Natural killer cell treated with Interleukin-12 subunit alpha and Interleukin-12 subunit beta and Interleukin-15 and Interleukin-18, amount 100 ng/mL, for 72 hours (primary cell): ENCODE measurements at places on chromosomes 3 and 15. TPM values are rescaled to one million over a fixed set of nuclear protein-coding genes. Genes with fewer than 3 reads are reported as not detected.
A peak's percentile ranks its signal among the peaks of the same experiment; 100 is the strongest.

DNA sequence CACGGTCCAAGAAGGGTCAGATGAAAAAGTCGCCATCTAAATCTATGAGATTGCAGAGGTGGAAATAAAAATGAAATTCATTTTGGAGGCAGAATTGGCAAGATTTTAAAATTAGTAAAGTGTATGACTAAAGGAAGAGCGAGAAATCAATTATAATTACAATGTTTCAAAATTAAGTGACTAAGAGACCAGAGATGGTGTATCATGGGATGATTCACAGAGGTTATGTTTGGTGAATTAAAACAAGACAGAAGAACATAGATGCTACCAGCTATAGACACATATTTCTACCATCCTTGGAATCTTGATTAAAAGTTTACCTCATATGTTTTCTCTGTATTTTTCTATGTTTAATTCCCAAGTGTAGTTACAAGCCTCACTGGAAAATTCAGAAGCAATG is 308.9 kb upstream of the DNAJC19 start:
- H3K4me3 ChIP-seq = no peak overlapping the region
- H3K4me1 ChIP-seq = no peaks in the 10 kb centered on the region
- no peaks in the 10 kb centered on the region for H3K36me3 ChIP-seq
- no peak overlapping the region for H3K27ac ChIP-seq
- DNase-seq = no peak

GRCh38 chr3:3800080-3800455 is 837 bp downstream of the LRRN1 start:
- H3K4me1 ChIP-seq = peaks cover 10% of the 10 kb centered on the region
- DNase-seq = no peak
- no peak overlapping the region for H3K27ac ChIP-seq
- peaks cover 44% of the 10 kb centered on the region for H3K27me3 ChIP-seq
- peaks cover 8% of the 10 kb centered on the region for H3K36me3 ChIP-seq

DNA sequence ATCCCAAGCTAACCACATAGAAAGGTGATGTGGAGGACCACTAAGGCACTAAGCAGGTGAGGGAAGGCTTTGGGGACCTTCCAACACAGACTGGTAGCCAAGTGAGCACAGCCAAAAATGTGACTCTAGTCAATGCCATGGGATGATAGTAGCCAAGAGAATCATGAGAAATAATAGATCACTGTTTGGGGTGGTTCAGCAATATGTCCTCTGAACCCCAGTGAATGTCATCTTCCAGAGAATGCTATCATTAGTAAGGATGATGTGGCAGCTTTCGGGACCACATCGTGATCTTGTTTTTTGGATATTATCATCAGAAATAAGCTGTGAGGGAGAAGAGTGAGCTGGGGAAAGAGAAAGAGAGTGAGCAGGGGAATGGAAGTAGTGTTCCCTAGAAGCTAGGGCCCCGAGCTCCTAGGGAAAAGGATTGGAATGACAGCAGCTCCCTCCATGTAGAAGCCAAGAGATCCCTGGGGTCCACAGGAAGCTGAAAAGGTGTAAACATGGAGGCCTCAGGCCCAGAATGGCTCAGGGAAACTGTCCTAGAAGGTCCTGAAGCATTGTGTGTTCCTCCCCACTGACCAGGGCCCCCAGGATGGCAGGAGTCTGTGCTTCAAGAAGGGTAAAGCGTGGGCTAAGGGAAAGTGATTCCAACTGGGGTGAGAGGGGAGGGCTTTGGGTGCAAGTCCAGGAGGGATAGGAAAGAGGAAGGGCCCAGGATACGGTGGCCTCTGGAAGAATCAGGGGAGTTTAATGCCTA is 56.6 kb upstream of the KLF13 start:
- H3K4me1 ChIP-seq = peaks cover 49% of the 10 kb centered on the region
- H3K36me3 ChIP-seq = no peaks in the 10 kb centered on the region
- DNase-seq = no peak
- no peaks in the 10 kb centered on the region for H3K27me3 ChIP-seq
- H3K4me3 ChIP-seq = no peak overlapping the region

DNA sequence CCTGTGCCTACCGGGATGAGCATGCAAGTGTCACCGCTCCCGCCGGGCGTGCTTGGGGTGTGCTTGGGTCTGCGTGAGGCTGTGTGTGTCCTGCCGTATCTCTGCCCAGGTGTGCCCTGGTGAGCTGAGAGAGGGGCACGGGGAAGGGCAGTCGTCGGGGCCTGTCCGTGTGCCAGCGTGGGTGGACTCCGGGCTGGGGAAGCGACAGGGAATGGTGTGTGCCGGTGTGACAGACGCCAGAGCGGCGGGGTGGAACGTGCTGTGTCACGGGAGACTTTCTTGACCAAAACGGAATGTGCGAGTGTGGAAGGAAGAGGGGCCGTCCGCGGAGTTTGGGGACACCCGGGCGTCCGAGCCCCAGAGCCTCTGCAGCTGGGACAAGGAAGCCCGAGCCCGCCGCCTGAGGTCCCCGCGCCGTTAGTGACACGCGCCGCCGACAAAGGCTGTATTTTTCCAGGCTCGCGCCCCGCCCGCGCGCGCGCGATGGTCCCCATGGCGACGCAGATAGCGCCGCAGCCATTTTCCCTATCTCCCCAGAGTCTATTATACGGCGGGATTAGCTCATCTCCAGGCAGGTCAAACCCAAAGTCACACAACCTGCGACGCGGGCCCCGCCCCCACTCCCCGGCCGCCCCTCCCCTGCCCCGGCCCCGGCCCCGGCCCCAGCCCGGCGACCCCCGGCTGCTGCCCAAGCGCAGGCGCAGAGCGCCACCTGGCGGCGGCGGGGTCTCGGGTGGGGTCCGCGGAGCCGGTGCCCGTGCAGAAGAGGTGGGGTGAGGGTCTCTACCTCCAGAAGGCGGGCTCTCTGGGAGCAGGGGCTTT is 4.5 kb upstream of the GATA2 start:
- no peaks in the 10 kb centered on the region for H3K36me3 ChIP-seq
- DNase-seq = no peak
- peaks cover 43% of the 10 kb centered on the region for H3K27me3 ChIP-seq
- peaks cover 4% of the 10 kb centered on the region for H3K4me1 ChIP-seq
- peak overlapping the region; percentile 67 for H3K4me3 ChIP-seq

DNA sequence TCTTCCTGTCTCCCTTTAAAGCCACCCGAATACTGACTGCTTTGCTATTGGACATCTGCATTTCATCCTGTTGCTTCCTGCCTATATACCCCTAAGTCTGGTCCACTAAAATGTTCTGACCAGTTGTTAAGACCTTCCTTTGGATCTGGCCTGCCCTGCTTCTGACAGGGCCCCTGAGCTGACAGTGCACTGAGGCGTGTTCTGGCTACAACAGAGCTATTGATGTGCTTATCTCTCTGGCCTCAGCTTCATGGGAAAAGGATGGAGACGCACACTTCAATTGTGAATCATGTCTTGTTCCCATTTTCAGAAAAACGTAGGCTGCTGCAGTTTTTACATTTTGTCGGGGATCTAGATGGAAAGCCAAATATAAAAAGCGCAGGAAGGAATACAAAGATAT is 7.1 kb upstream of the P3H2 start:
- no peak overlapping the region for H3K27ac ChIP-seq
- DNase-seq = no peak
- no peaks in the 10 kb centered on the region for H3K4me1 ChIP-seq
- peaks cover 11% of the 10 kb centered on the region for H3K27me3 ChIP-seq
- no peaks in the 10 kb centered on the region for H3K36me3 ChIP-seq

- H3K4me1 ChIP-seq = no peaks in the 10 kb centered on the region
- H3K36me3 ChIP-seq = no peaks in the 10 kb centered on the region
- no peak for DNase-seq
- peaks cover 6% of the 10 kb centered on the region for H3K27me3 ChIP-seq
- no peak overlapping the region for H3K4me3 ChIP-seq
- H3K27ac ChIP-seq = no peak overlapping the region
Measured at GRCh38 chr3:55659701-55660100, 172.6 kb upstream of the WNT5A start.

DNA sequence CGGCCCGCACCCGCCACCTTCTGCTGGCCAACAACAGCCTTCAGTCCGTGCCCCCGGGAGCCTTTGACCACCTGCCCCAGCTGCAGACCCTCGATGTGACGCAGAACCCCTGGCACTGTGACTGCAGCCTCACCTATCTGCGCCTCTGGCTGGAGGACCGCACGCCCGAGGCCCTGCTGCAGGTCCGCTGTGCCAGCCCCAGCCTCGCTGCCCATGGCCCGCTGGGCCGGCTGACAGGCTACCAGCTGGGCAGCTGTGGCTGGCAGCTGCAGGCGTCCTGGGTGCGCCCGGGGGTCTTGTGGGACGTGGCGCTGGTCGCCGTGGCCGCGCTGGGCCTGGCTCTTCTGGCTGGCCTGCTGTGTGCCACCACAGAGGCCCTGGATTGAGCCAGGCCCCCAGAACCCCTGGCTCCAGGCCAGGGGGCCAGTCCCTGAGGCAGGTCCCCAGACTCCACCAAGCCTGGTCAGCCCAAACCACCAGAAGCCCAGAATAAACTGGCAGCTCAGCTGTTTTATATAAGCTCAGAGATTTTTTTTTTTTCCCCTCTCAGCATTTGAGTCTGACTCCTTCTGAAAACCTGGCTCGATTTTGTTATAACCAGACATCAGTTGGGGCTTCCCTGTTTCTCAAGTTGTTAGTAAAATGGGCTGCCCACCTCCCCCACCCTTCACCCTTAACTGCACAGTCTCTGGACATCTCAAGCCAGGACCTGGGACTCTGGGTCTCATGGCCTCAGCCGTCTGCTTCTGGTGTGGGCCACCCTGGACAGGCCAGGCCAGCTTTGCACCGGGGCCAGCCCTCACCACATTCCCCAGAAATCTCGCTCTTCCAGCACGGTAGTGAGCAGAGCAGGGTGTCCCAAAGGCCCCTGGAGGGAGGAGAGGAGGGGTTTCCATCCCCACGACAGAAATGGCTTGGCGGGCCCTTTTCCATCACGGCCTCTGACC is 1.6 kb downstream of the GP9 start:
- H3K4me1 ChIP-seq = no peaks in the 10 kb centered on the region
- no peak for DNase-seq
- H3K36me3 ChIP-seq = no peaks in the 10 kb centered on the region

DNA sequence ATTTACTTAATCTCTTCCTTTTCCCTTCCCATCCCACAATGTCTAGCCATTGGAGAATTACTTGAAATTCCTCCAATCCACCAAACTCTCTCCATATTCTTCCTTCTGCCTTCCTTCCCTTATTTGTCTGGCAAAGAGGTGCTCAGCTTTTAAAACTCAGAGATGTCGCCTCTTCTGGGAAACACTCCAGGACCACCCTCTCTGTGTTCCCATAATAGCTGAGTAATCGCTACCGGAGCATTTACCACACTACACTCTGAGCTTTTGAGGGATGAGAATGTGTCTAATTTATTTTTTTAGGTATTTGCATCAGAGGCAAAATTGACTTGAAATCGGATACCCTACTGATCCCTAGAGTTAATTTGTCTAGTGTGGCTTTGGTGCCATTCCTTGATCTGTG is 245.7 kb upstream of the TPRG1 start:
- no peaks in the 10 kb centered on the region for H3K4me1 ChIP-seq
- no peak overlapping the region for H3K4me3 ChIP-seq
- no peaks in the 10 kb centered on the region for H3K27me3 ChIP-seq
- H3K27ac ChIP-seq = peak overlapping the region; percentile 24
- DNase-seq = no peak

GRCh38 chr15:60006203-60006862 is 2.2 kb downstream of the FOXB1 start:
- H3K4me3 ChIP-seq = peak overlapping the region; percentile 93
- DNase-seq = no peak
- H3K27me3 ChIP-seq = peaks cover 77% of the 10 kb centered on the region
- H3K36me3 ChIP-seq = peaks cover 16% of the 10 kb centered on the region
- H3K27ac ChIP-seq = peak overlapping the region; percentile 70
- H3K4me1 ChIP-seq = peaks cover 42% of the 10 kb centered on the region

- peaks cover 35% of the 10 kb centered on the region for H3K36me3 ChIP-seq
- no peak overlapping the region for H3K4me3 ChIP-seq
- peaks cover 16% of the 10 kb centered on the region for H3K4me1 ChIP-seq
- no peak for DNase-seq
- no peak overlapping the region for H3K27ac ChIP-seq
- peaks cover 52% of the 10 kb centered on the region for H3K27me3 ChIP-seq
Measured at GRCh38 chr3:147407114-147407497, 763 bp upstream of the ZIC4 start.

DNA sequence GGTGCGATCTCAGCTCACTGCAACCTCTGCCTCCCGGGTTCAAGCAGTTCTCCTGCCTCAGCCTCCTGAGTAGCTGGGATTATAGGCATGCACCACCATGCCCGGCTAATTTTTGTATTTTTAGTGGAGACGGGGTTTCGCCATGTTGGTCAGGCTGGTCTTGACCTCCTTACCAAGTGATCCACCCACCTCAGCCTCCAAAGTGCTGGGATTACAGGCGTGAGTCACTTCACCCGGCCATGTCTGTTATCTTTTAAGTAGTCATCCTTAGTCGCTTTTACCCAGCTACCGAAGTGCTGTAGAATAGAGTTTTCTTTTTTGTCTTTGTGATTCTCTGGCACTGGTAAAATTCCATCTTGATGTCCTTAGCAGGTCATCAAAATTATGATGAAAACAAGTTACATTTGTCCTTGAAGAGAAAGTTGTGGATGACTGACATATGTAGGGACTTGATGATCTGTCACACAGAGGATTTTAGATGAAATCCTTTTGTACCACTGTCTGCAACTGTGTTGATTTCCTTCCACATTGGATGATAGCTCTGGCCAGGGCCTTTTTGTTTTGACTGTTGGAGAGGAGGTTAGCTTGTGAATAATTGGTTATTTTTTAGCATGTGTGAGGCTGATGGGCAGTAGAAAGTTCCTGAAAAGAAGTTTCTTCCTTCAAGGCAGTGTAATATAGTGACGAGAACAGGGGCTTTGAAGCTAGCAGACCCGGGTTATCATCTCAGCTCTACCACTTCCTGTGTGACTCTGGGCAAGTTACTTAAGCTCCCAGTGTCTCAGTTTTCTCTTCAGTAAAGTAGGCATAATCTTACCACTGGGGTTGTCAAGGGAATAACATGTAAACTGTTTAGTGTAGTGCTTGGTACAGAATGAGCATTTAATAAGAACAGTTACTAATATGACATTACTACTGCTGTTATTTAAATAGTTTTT is 18.8 kb downstream of the ATG7 start:
- no peaks in the 10 kb centered on the region for H3K36me3 ChIP-seq
- no peaks in the 10 kb centered on the region for H3K27me3 ChIP-seq
- peaks cover 54% of the 10 kb centered on the region for H3K4me1 ChIP-seq
- peak overlapping the region; percentile 92 for H3K27ac ChIP-seq

GRCh38 chr3:71360764-71361163 is 222.8 kb downstream of the FOXP1 start:
- peak overlapping the region; percentile 25 for H3K4me3 ChIP-seq
- no peak for DNase-seq
- H3K36me3 ChIP-seq = no peaks in the 10 kb centered on the region
- no peaks in the 10 kb centered on the region for H3K27me3 ChIP-seq
- H3K27ac ChIP-seq = no peak overlapping the region

The GPR176 gene
- 0.07 TPM for total RNA-seq

The TEX55 gene
- not detected for total RNA-seq

The CACNA2D2 gene
- 1.7 TPM for total RNA-seq

The TLR9 gene
- 0.39 TPM for total RNA-seq

The TRAK1 gene
- total RNA-seq = 32.3 TPM

The CLSTN2 gene
- not detected for total RNA-seq

The FES gene
- total RNA-seq = 139 TPM

The RNU5B-1 gene
- not detected for total RNA-seq

The LZTFL1 gene
- total RNA-seq = 6.7 TPM
